ENCODE measurements at places on chromosomes 12 and 14.
A peak's percentile ranks its signal among the peaks of the same experiment; 100 is the strongest.

DNA sequence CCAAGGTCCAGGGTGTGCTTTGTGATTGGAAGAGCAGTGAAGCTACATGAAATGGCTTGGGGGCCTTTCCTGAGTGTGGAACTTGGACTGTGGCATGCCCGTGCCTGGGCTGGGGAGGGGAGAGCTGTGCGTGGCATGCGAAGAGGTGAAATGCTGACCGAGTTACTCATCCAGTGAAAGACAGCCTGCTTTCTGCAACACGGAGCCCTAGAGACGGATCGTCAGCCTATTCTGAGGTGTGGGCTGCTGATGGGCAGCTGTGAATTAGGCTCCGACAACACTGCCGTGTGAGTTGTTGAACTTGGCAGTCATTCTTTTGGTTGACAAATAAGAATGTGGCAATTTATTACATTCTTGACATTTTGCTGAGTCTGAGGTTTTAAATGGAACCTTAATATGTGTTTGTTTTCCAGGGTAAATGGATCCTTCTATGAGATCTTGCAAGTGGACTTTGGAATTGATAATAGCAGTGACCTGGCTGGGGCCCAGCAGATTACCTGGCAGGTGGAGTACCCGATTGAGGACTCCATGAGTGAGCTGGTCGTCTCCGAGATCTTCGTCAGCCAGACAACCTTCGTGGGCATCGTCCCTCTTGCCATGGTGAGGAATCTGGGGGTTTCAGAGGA, 453.9 kb downstream of the AACS start:
- DNase-seq: no peak

DNA sequence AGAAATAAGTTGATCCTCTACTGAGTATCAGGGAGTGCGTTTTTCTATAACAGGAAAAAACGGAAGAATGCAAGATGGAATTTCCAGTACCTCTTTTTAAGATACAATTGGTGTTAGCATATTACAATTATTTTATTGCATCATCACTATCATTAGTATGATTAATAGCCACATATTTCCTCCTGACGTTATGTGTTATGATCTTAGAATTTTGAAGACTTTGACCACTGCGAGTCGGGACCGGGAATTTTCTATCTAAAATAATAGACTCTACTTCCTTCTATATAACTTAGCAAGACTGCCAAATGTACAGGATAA, 679 bp upstream of the SAV1 start:
- DNase-seq: no peak

GRCh38 chr12:21691515-21691914, 33.9 kb upstream of the LDHB start:
- no peak for DNase-seq

GRCh38 chr12:130031571-130032189, 127.9 kb upstream of the TMEM132D start:
- DNase-seq: peak; percentile 91

GRCh38 chr14:105078294-105078693, 13.1 kb upstream of the GPR132 start:
- DNase-seq: no peak

DNA sequence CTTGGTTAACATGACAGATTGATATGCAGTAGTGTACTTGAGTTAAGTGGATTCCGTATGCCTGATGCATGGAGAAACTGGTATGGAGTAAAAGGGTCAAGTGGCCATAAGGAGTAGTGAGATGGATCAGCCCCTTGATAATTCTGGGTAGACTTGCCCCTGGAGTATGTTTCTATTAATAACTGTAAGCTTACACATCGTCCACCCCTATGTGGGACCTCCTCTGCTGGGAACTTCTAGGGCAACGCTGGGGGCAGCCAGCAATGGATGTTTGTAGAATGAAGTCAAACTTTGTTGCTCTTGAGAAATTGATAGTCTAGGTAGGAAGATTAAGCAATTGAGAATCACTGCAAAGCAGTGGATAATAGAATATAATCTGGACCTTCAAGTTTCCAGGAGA, 3.5 kb downstream of the C12orf75 start:
- DNase-seq: no peak

GRCh38 chr14:50045837-50046236, 70.5 kb downstream of the VCPKMT start:
- DNase-seq: no peak

GRCh38 chr14:60332869-60333268, 83.8 kb downstream of the PPM1A start:
- DNase-seq: no peak

GRCh38 chr14:95062220-95062619, 95.1 kb downstream of the DICER1 start:
- no peak for DNase-seq

- DNase-seq: no peak
Measured at GRCh38 chr14:74647678-74648461, 35.8 kb upstream of the LTBP2 start.

DNA sequence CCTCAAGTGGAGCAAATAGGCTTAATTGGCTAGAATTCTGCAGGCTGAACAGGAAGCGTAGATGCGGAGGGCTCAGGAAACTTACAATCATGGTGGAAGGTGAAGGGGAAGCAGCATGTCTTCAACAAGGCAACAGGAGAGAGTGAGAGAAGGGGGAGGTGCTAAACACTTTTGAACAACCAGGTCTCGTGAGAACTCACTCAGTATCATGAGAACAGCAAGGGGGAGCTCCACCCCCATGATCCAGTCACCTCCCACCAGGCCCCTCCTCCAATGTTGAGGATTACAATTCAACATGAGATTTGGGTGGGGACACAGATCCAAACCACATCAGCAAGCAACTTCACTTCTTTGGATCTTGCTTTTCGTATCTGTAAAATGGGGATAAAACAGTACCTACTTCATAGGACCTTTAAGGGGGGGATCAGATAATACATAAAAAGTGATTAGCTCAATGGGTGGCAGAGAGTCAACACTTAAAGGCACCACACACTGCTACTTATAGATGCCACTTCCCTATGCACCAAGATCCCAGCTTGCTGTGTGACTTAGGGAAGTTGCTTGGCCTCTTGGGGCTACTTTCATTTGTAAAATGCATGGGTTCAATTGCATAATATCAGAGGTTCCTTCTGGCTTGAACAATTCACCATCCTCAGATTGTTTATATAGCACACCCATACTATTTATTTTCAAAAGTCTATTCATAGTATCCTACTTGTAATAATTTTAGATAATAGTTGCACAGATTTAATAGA, 184.8 kb upstream of the RPH3A start:
- peak; percentile 52 for DNase-seq

- no peak for DNase-seq
Measured at GRCh38 chr12:9244894-9245293, 36.7 kb upstream of the PZP start.

- DNase-seq: no peak
Measured at GRCh38 chr12:97024393-97024792, 117.3 kb downstream of the NEDD1 start.

- peak; percentile 28 for DNase-seq
Measured at GRCh38 chr12:229441-230191, 15.7 kb upstream of the SLC6A12 start.

- DNase-seq: no peak
Measured at GRCh38 chr12:113724794-113725556, 241.2 kb downstream of the RBM19 start.

- no peak for DNase-seq
Measured at GRCh38 chr14:31200702-31200990, 6.9 kb downstream of the HECTD1 start.

- peak; percentile 52 for DNase-seq
Measured at GRCh38 chr12:116338064-116338846, 60.8 kb upstream of the MED13L start.

DNA sequence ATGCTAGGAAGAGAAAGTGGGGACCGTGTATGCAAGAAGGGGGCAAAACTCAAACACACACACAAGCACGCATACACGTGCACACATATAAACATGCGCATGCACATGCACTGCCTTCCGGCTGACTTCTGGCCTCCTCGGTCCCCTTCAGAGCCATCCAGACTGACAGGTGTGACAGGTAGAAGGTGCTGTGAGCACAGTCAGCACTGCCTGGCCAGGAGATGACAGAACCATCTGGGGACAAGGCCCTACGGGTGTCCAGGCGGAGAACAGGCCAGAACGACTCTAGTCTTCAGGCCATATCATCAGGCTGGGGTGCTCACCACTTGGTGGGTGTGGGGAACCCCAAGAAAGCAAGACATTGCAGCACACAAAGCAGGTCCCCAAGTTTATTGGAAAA, 7.3 kb downstream of the KRT83 start:
- peak; percentile 23 for DNase-seq

GRCh38 chr12:123524378-123524777, 9.1 kb downstream of the RILPL1 start:
- DNase-seq: no peak

DNA sequence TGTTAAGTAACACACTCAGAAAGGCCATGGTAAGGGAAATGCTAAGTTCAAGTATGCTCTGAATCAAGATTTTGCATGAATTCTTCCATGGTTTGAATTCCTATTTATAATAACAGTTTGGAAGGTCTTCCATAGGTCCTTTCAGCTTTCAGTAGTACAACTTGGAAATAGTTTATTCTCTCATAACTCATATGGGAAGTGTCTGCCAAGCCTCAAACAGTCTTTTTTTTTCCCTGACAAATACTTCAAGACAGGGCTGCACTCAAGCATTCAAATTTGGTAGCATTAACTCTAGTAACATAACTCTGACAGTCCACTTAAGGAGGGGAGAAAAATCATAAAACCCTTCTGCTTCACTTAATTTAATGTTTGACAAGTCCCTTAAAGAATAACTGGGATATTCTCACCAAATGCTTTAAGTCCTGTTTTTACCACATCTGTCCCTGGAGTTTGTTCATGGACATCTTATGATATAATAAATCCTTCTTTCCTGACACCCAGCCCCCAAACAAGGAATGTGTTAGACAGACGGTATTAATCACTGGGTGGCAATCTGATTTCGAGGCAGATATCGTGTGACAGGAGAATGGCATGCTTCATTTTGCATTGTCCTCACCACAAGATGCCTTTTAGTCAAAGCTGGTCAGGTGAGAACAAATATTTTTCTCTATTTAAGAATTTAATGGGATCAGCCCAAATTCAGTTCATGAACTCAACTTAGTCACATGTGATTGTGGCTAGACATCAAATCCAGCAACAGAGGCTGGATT, 165.7 kb downstream of the BMP4 start:
- DNase-seq: no peak

DNA sequence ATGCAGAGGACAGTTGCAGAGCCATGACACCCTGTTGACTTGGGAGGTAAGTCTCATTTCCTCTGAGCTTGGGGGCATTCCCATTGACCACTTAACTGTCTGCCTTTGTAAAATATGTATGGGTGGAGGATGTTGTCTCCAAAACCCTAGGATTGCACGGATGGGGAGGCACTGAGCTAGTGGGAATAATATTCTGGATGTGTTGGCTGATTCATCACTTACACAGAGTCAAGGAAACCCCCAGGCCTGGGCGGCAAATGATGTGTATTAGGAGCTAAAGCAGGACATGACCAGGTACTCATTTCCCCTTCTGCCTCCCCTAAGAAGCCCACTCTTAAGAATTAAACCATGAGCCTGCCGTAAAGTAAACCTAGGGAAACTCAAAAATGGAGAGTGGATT, 319.4 kb downstream of the VRK1 start:
- DNase-seq: no peak

DNA sequence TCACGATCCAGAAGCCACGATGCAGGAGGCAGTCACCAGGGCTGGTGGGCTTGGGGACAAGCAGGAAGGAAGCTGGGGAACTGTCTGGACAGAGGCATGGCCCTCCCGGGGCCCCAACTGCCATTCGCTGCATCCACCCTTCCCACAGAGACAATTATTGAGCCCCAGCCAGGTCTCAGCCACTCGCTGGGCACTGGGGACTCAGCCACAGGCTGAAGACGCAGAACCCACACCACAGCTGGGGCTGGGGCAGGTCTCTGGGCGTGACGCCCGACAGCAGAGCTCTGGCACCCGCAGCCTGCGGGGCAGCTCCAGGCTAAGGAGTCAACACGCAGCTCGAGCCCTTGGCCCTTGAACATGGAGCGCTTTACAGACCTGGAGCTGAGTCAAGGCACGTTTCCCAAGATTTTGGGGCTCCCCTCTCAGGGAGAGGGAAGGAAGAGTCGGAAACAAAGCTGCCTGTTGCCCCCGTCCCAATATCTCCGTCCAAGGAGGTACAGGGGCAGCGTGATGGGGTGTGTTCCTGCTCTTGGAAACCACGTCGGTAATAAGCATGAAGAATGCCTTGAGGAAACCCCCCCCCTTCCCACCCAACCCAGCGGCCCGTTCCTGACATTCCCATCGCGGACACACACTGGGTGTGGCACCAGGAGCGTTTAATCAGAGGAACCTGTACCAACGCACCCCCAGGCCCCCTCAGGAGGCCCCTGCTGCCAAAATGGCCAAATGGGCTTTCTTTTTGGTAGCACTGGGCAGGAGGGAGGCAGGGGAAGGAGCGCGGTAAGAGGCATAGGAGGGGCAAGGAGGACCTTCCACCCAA, 6.7 kb downstream of the RIMBP2 start:
- DNase-seq: peak; percentile 26

- peak; percentile 79 for DNase-seq
Measured at GRCh38 chr14:68987653-68988036, 8.5 kb upstream of the ACTN1 start.

GRCh38 chr12:172732-173161, 41.2 kb downstream of the SLC6A12 start:
- DNase-seq: no peak

GRCh38 chr12:52233462-52234207, 592 bp downstream of the KRT7 start:
- DNase-seq: peak; percentile 60

DNA sequence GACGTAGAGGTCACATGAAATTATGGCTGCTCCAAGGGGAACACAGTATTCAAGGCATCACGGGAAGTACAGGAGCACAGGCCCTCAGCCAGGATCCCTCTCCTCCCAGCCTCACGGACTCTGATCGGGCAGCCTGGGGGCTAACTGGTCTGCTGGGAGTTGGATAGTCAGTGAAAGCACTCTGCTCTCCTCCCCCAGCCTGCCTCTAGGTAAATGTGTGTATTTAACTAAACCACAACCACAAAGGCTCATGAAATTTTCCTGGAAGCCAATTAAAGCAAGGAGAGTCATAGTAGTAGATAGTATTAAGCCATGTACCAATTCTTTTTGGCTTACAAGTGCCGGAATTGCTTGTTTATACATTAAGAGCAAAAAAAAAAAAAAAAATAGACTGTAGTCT, 254.3 kb downstream of the MSRB3 start:
- no peak for DNase-seq

DNA sequence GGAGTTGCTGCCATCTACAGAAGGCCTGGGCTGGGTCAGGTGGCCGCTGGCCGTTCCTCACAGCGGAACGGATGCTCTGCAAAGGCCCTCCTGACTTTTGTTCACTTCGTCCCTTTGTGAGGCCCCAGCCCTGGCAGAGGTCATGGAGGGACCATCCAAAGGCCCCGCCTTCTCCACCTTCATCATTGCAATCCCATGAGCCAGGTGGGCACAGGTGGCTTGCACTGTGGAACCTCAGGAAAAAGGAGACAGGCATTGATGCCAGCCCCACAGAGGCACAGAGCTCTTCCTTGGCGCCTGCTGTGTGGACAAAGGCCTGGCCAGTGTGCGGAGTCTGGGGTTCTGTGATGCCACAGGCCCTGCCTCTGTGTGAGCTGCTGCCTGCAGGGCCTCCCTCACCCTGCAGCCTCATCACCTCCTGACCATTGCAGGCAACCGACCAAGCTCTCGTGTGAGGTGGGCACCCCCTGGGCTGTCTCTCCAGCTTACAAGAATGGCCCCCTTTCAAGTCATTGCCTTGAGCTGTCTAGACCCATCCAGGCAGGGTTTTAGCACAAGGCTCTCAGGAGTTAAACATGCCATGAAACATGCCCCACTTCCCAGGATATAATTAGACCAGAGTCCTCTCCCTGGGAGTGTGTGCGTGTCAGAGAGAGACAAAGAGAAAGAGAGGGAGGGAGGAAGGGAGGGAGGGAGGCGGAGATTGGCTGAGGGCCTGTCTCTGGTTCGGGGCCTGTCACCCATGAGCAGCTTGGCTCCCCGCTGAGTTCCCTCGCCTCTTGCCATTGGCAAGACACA, 19.3 kb downstream of the NFKBIA start:
- no peak for DNase-seq

Data from H9 (cell line).